ENCODE measurements at places on chromosomes 7 and 10.

DNA sequence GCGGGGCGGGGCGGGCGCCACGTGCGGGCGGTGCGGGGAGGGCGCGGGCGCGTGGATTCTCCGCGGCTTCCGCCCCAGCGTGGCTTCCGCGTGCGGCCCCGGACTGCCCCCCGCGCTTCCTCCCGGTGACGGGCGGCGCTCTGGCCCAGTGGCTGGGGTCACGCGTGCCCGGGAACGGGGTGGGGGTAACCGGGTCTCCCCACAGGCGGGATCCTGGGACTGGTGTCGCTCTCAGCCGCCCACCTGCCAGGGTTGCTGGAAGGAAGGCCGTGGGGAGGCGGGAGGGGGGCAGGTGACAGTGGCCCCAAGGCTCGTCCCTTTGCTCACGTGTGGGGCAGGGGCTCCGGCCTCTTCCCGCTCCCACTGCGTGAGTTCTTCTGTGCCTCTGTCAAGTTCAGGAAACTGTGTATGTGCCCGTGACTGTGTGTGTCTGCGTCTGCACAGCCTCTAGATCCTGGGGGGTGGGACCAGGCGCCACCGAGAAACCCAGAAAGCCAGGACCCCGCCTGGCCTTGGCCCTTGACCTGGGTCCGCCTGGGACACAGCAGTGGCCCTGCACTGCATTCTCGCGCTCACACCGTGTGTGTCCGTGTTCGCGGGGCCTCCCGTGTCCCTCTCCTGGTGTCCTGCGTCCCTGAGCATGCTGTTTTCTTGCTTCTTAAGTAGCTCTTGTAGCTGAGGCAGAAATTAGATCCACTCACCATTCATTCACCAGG lies 919 bp downstream of the MAFK start:
- DNase-seq, result no peak

DNA sequence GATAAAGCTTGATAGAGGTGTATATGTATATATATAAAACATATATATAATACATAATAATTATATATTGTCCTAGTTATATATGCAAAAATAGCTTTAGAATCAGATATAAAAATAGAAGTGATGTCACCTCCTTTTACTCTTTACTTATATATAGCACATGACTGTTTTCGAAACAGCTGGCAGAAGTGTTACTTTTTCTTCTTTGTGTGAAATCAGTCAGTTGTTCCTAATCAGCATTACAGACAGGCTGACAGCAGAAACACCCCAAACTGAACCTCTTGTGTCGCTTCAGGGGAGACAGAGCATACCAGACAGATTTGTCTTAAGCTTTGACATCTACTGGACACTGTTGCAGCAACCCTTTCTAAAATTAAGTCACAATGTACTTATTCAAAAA lies 684.9 kb upstream of the CELF2 start:
- DNase-seq, result no peak

DNA sequence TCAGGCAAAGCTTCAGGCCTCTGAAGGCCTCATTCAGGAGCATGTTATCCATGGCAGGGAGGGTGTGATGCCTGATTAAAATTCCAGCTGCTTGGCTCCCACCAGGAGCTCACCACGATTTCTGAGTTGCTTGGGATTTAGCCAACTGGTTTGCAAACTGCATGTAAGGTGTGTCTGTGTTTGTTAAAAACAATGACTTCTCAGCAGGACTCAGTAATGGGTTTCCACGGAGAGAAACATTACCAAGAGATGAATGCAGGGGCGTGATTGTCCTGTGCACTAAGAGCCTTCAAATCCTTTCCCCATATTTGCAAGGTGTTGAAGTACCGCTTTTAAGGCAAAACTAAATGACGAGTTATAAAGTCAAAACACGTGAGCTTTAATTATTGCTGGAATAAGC lies 88.8 kb upstream of the BTBD16 start:
- DNase-seq, result no peak

GRCh38 chr10:31321396-31321941 lies 2.5 kb downstream of the ZEB1 start:
- peak; percentile 18 for DNase-seq

- no peak for DNase-seq
Measured at GRCh38 chr7:24879291-24879690, 100.7 kb downstream of the OSBPL3 start.

GRCh38 chr10:32110790-32111189 lies 54.6 kb upstream of the KIF5B start:
- DNase-seq, result no peak

- no peak for DNase-seq
Measured at GRCh38 chr7:1703441-1703840, 33.4 kb downstream of the ELFN1 start.

DNA sequence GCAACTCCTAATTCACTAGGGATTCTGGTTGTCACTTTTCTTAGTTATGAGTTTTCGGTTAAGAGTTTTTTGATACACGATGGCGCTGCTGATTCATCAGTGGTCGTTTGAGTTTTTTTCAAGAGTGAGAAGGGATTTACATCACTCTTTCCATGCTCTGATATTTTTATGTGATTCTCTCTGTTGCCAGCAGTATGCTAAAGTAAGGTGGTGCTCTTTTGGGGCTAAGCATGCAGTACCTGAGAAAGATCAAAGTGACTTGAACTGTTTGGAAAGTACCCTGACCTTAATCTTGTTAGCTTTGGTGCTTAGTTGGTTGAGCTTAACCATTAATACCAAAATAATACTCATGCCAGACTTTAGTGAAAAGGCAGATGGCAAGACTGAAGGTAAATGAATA lies 28.1 kb downstream of the STAMBPL1 start:
- DNase-seq, result no peak

DNA sequence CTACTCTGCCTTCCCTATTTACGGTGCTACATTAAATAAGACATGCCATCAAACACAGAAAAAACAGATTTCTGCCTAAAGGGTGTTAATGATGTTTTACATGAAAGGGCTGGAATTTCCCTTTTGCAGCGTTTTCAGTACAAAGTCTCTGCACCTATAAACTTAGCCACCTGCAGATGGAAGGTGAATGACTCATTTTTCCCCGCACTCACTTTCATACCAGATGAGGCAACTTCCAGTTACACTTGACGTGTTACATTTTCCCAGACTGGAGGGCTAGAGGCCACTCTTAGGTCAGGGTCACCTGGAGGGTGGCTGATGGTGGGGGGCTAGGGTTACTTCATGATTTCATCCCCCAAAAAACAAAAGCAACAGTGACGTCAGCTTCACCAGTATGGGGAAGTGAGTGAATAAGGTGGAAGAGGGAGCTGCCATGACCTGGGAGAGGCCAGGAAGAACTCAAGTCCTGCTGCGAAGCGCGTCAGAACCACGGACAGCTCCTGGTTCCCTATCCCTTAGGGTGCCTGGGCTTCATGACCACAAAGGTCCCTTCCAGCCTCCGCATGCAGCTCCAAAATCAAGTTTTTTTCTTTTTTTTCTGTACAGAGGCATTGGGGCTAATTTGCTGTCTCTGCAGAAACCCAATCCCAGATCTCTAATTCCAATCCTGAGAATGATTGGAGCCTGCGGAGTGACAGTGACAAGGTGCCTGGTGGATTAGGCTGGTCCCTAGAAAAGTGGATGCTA lies 94.0 kb downstream of the ADARB2 start:
- no peak for DNase-seq

DNA sequence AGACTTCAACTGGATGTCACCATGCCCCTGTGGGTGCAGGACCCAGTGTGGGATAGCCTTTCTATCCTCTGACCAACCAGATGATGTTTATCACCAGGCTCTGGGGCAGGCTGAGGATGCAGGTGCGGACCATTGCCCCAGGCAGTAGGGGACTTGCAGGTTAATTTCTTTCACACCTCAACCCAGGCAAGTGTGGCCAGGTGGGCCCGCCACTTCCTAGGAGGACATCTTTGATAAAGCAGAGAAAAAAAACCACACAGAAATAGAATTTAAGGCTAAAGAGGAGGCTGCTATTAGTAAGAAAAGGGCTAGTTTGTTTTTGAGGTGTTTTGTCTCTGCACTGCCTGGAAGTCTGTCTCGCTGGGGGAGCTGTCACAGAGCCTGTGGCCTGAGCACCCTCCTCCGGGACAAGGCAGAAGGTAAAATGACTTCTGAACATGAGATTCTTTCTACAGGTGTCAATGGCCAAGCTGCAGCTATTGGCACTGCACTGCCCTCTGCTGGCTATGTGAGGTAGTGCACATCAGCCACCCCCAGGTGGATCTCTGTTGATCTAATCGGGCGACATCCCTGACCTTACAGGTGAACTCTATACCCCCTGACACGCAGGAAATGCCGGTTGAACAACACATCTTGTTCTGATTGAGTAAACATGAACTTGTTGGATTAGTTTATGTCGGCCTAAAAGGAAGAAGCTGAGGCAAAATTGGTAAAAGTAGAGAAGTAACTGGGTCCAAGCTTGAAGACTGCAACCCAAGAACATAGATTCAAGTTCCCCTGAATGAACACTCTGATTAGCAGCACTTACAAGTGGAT lies 21.0 kb downstream of the UPP1 start:
- DNase-seq, result peak; percentile 47

- no peak for DNase-seq
Measured at GRCh38 chr7:88686468-88687229, 72.9 kb upstream of the ZNF804B start.

GRCh38 chr7:17680943-17681351 lies 259.3 kb downstream of the SNX13 start:
- peak; percentile 44 for DNase-seq

- no peak for DNase-seq
Measured at GRCh38 chr10:19812976-19813375, 3.3 kb upstream of the PLXDC2 start.

DNA sequence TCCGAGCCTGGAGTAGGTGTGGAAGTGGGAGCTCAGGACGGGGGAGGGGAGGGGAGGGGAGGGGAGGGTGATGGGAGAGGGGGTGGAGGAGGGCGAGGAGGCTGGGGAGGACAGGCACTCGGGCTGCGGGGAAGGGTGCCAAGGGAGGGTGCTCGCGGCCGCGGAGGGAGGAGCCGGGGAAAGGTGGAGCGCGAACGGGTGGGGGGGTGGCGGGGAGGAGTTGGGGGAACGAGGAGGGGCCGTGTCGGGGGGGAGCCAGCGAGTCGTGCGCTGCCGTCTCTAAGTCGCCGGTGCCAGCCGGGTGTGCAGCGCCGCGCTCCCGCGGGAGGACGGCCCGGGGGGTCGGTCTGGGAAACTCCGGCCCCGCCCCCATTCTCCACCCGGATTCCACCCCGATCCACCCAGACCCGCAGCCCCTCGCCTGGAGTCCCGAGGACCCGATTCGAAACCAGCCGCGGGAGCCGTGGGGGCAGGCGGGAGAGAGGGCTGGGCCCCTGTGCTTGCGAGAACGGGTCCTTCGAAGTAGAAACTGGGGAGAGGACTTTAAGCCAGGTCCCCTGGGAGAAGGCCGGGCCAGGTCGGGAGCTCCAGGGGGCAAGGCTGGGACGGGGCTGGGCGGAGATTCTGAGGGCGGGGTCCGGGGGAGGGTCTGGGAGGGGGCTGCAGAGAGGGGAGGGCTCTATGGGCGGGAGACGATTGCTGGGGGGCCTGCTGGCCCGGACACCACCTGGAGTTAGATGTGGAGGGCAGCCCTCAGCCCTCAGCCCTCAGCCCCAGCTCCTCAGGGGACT lies at the start of gene ZNF467:
TSS of gene ZNF467 (minus strand) at position 143 of the 791 bp plus-strand sequence. CDS start 2,556 bp downstream, outside the sequence.
- peak; percentile 41 for DNase-seq

- no peak for DNase-seq
Measured at GRCh38 chr7:137789215-137789882, 57.4 kb downstream of the DGKI start.

DNA sequence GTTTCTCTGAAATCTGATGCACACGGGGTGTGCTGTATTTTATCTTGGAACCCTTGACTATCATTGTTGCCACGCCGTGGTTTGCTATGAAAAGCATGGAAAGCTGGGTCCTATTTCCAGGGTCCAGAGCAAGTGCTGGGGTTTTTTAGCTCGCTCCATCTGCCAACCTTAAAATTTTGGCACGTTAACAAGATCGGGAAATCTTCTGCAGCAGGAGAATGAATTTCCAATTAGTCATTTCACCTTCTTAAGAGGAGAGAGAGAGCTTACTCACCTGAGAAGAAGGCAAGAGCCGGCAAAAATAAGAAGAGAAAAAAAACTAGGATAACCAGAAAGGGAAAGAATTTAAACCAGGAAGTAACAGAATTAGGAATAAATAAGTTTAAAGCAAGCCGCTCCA lies 223.6 kb upstream of the CELF2 start:
- DNase-seq, result no peak

DNA sequence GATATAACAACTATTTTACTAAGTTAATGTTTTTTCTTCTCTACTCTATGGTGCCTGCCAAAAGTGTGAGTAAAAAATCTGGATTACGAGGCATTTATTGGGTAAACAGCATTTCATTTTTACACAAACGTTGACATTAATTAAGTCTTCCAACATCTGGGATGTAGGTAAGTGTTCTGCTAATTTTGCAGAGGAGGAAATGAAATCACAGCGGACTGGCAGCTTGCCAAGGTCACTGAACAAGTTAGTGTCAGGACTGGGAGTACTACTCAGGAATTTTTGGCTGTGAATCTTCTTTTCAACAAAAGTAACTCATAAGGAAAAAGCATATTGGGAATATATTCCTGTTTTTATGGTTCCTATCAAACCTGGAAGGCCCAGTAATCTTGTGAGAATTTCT lies 612.1 kb upstream of the FZD8 start:
- DNase-seq, result no peak

GRCh38 chr10:78696791-78697395 lies 371.9 kb upstream of the ZMIZ1 start:
- no peak for DNase-seq

GRCh38 chr7:73521636-73522104 lies 423 bp downstream of the BAZ1B start:
- no peak for DNase-seq

- no peak for DNase-seq
Measured at GRCh38 chr7:25617214-25617613, 388.9 kb upstream of the NPVF start.

- no peak for DNase-seq
Measured at GRCh38 chr10:74593470-74593869, 232.9 kb upstream of the KAT6B start.

DNA sequence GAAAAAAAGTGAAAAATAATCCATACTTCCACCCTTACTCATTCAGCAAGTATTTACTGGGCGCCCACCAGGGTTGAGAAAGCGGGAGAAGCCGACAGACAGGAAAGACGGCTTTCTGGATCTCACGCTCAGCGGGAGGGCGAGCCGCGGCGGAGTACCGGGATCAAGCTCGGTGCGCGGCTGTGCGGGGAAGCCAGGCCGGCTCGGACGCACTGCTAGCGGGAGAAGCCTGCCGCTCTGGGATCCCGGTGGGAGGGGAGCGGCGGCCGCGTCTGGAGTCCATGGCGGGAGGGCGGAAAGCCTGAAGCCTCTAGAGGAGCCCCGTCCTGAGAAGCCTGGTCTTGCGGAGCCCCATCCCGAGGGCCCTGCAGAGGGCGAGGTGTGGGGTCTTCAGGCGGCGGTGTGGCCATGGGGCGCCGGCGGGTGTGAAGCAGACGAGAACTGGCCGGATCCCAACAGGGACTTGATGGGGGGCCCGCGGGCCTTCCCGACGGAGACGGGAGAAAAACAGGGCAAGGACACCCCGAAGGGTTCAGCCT lies 82.9 kb downstream of the VIPR2 start:
- no peak for DNase-seq

- no peak for DNase-seq
Measured at GRCh38 chr10:57699944-57700343, 567.8 kb downstream of the IPMK start.

- DNase-seq, result no peak
Measured at GRCh38 chr10:93131986-93132385, 58.3 kb downstream of the CYP26A1 start.
